ENCODE measurements at places on chromosomes 11 and 22.
A peak's percentile ranks its signal among the peaks of the same experiment; 100 is the strongest.

GRCh38 chr11:61201476-61201875 is 1.8 kb upstream of the PGA3 start:
- no peak for DNase-seq

DNA sequence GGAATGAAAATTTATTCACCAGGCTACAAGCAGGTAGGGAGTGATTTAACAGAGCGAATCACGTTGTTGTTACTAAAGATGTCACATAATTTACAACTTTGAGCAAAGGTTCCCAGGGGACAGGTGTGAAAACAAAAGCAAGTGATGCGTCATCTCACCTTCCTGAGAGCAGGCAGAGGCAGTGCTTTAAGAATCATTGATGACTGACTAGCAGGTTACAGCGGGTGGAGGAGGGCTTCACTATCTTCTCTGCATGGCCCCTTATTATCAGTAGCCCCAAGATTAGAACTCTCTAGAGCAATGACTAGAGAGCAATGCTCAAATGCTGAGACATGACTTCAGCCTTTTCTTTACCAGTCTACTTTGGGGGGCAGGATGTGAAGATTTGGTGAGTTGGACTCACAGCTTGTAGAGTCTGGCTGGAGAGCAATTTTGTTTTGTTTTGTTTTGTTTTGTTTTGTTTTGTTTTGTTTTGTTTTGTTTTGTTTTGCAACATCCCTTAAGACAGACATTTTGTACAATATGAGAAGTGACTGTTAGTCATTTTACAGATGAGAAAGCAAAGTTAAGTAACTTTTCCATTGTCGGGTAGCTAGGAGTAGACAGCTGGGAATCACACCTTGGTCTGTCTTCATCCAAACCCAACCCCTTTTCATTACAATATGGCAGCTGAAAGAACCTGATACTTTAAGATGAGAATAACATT is 84.8 kb downstream of the SLC1A2 start:
- no peak for DNase-seq

- DNase-seq: no peak
Observed at GRCh38 chr11:95507794-95508193, 276.8 kb upstream of the SESN3 start.

GRCh38 chr22:40668611-40669411 is 10.5 kb upstream of the MCHR1 start:
- peak; percentile 88 for DNase-seq

DNA sequence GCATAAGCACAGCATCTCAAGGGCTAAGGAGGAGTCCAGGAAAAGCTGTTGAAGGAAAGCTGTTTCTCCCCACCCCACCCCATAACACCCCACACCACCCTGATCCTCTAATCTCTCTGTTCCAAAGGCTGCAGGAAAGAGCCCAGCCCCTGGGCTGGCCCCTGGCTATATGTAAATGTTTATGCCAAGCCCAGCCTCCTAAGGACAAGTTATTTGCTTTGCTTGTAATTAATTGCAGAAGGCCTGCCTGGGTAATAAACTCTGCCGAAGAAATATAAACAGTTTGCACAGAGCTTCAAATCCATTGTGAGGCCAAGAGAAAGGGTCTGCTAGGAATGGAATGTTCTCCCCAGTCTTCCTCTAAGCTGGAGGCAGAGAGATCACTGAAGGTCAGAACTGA is 21.2 kb downstream of the ARRB1 start:
- no peak for DNase-seq

GRCh38 chr11:126076641-126077040 is 14.0 kb upstream of the CDON start:
- DNase-seq: no peak

GRCh38 chr11:133266986-133267385 is 265.3 kb downstream of the OPCML start:
- no peak for DNase-seq

GRCh38 chr11:128725630-128726319 is 31.9 kb downstream of the FLI1 start:
- no peak for DNase-seq

GRCh38 chr11:66689661-66690590 is 12.2 kb upstream of the RBM4B start:
- DNase-seq: no peak

GRCh38 chr11:4636962-4637661 is at the start of gene OR51D1:
OR51D1 (plus strand) TSS chr11:4637477; CDS start chr11:4639791, 2,314 bp downstream.
- DNase-seq: peak; percentile 57

DNA sequence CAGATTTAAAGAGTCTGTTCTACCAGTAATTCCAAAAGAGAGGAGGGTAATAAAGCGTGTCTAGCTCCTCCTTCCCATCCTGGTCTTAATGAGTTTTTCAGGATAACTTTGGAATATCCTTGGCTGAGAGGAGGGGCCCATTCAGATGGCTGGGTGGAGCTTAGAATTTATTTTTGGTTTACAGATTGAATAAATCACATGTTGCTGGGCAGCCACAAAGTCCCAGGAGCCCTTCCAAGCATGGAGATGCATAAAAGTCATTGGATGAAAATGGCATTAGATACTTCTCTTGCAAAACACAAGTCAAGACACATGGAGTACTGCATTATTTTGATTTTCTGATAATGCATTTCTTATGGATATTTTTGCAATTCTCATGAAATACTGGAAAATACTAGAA is 139.0 kb downstream of the TRPC6 start:
- no peak for DNase-seq

DNA sequence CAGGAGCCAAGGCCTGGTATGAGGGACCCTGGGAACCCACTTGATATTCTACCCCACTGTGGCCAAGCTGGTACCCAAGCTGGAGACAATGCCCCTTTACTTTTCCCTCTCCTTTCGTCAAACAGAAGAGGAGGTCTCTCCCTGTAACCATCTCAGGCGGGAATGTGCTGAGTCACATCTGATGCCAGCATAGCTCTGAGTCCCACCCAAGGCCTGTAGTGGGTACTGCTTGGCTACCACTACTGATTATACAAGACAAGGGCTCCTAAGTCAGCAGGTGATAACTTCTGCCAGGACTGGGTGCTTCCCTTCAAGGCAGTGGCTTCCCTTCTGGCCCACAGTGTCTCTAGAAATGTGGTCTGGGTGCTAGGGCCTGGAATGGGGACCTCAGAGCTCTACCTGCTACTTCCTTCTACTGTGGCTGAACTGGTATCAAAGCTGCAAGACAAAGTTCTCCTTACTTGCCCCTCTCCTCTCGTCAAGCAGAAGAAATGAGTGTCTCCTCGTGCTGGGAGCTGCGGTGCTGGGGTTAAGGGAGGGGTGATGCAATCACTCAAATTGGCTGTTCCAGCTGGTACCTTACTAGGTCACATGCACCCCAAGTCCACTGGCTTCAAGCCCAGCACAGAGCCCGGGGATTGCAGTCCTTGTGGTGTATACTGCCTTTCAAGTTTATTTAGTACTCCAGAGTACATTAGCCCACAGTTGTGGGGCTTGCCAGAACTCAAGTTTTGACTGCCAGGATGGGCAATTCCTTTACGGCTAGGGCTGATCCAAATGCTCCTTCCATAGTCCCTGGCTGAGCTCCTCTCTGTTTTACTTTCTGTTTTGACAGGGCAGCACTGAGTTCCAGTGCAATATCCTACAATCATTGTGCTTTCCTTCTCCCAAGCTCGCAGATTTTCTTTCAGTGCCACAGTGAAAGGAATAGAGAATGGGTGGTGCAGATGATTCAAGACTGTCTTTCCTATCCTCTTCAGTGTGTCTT is 419.7 kb upstream of the CNTN5 start:
- DNase-seq: peak; percentile 0

DNA sequence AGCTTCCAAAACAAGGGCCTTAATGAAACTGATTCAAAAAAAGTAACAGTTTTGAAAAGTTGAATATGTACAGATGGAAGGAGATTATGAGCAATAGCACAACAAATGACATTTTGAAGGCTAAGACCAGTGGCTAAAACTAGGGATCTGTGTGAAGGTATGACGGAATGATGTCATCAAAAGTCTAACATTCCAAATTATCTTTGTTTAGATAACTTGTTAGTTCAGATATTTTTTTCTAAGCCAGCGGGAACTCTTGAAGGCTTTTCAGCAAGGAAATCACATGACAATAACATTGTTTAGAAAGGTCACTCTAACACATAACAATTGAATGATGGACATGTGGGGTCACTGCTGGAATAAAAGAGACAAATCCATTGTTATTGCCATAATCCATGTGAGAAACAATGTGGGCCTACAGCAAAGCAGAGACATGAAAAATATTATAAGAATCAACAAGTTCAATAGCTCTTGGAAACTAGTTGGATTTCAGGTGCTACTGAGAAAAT is 260.5 kb downstream of the CASP12 start:
- no peak for DNase-seq

- DNase-seq: no peak
Observed at GRCh38 chr11:115364896-115365295, 139.3 kb downstream of the CADM1 start.

GRCh38 chr22:41028841-41029240 is 63.6 kb upstream of the EP300 start:
- DNase-seq: peak; percentile 76

GRCh38 chr11:15309296-15309695 is 194.6 kb downstream of the INSC start:
- DNase-seq: no peak

- no peak for DNase-seq
Observed at GRCh38 chr22:42433754-42434682, 1.8 kb upstream of the NFAM1 start.

GRCh38 chr11:71182791-71183677 is 69.3 kb downstream of the SHANK2 start:
- no peak for DNase-seq

DNA sequence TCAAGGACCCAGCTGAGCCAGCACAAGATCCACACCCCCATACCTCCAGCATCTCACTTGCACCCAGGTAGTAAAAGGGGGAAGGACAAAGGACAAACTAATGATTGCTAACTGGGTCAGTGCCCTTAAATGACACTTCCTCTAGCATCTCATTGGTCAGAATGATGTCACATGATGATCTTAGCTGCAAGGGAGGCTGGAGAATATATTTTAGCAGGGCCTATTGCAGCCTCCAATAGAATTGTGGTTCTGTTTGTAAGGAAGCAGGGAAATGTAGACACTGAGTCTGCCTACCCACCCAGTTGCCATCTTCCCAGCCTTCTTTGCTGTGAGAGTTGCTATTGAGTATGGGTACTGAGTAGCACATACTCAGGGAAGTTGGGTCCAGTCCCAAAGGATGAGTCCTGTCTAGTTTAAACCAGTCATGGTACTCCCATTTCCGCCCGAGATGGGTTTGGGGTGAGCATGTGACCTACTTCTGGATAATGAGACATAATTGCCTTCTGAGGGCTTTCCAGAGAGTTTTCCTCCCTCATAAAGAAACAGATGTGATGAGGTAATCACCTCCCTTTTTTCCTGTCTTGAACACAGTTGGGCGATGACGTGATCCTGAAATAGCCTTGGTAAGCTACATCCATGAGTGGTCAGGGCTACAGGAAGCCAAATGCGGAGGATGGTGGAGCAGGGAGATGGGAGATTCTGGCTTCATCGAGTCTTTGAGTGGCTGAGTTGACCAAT is 5.5 kb upstream of the DNAL4 start:
- no peak for DNase-seq

GRCh38 chr11:84642500-84642899 is 984.6 kb downstream of the DLG2 start:
- DNase-seq: no peak

GRCh38 chr11:20053572-20053971 is 106.7 kb downstream of the DBX1 start:
- DNase-seq: no peak

Data from A172 (cell line).